ENCODE measurements at places on chromosomes 4 and X.

- DNase-seq = no peak
These were observed 125.7 kb downstream of the CLCN4 start for GRCh38 chrX:10282490-10282889.

DNA sequence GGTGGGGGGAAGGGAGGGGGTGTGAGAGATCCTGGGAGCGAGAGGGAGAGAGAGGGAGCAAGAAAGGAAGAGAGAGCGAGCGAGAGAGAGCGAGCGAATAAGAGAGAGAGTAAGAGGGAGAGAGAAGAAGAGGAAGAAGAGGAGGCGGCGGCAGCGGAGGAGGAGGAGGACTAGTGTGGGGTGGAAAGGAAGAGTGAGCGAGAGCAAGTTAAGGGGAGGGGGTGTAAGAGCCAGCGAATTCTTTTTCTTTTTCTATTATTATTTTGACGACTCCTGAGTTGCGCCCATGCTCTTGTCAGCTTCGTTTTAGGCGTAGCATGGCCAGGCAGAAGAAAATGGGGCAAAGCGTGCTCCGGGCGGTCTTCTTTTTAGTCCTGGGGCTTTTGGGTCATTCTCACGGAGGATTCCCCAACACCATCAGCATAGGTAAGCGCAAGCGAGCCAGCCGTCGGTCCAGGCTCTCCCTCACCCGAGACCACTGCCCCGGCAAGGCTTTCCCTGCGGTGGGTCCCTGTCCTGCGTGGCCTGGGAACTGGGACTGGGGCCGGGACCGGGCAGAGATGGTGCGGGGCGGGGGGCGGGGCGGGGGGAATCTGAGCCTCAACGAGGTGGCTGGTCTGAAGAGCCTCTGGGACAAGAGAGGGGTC, at the start of gene GRIA3:
Gene GRIA3, plus strand, starts transcription at position 60 of the 647 bp plus-strand sequence. Its CDS starts 258 bp downstream, at position 318.
- no peak for DNase-seq

DNA sequence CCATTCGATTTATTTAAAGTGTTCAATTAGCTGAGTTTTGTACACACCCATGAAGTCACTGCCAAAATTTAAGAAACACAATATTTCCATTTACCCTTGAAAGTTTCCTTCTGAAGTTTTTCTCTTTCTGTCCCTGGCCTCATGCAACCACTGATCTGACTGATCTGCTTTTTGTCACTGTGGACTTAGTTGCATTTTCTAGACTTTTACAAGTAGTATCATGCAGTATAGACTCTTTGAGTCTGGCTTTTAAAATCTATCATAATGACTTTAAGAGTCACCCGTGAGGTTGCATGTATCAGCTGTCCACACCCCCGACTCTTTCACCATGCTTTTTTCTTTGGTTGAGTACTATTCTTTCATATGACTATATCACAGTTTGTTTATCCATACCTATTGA, 29.0 kb upstream of the PDLIM3 start:
- DNase-seq = no peak

DNA sequence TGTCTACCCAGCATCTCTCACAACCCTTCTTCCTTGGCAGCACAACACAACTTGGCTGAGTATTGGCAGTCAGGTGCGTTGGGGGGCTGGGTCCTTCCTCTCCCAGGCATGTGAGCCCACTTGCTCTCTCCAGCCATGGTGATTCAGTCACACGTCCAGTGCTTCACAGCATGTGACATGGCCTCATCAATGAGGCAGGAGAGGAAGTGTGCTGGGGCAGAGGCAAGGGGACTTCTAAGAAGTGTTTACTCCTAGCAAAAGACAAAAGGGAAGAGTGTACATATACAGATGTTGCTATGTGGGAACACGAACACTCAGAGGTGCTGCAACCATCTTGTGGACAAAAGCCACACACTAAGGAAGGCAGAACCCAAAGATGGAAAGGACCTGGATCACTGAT, 380.8 kb downstream of the FBXW7 start:
- no peak for DNase-seq
